ENCODE measurements at places on chromosomes 2 and 18.

DNA sequence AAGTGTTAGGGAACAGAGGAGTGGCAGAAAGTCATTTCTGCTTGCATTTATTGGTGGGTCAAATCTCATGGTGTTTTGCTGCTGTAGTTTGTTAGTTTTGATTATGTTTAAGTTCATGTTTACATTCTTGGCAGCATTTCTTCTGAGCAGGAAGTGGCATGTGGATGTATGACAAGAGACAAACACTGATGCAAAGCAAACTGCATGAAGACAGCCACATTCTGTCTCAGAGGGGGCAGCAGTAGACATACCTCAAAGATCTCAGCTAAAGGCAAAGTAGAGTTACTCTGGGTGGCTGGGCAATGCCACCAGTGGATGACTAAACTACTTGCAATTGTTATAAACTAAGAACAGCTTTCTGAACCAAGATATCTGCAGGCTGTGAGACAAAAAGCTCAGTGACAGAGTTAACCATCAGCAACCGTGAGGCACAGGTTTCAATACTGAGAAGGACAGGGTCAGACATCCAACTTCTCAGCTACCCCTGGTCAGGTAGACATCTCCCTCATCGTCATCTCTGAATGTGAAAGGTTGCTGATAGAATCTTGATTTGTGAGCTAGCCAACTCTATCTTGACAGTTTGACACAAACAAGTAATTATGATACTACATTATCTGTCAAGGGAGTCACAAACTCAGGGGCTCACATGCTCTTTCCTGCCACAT, 16.4 kb downstream of the GALNT3 start:
- no peak for DNase-seq

DNA sequence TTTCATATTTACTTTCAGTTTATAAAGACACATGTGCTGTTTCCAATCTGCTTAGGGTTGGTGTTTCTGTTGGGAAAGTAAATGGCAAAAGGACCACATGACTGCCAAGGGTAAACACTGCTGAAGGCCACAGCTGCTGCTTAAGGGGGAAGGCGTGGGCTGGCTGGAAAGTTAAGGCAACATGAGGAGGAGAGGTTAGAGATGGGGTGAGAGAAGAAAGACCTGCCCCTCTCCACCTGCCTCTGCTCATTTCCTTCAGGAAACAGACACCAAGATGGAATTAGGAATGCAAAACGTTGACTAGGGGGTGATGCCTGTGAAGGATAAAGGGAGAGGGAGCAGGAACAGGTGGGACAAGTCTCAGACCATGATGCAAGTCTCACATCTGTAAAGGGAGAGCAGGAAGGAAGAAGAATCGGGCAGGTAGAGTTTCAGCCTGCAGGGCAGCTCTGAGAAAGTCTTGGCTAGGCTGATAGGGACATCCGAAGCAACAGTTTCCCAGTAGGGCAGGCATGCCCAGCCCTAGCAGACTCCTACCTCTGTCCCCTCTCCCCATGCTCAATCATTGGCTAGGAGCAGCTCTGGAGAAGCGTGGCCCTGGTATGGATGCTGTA, 86.0 kb downstream of the CDC42EP3 start:
- no peak for DNase-seq

- no peak for DNase-seq
These were observed 266.9 kb upstream of the GULP1 start for GRCh38 chr2:188024811-188025210.

GRCh38 chr2:158013891-158014290, 87.8 kb upstream of the UPP2 start:
- DNase-seq = no peak

DNA sequence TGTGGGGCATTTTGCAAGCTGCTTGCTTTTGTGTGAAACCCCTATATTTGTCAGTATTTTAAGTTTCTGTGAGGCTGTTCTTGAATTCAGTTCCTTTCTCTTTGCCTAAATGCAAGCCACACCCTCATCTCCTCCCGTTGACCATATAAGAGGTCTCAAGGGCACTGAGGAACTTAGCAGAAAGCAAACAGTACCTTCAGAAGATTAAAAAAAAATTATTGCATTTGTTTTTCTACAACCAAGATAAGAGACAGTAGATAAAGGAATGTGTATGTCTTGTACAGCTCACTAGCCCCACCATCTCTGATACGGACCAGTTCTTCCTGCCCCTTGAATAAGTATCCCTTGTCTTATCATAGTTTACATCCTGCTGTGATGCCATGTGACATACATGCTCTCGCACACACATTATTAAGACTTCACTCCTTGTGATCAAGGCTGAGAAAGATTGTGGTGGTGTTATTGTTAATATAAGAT, 64.2 kb downstream of the NPAS2 start:
- no peak for DNase-seq
